ENCODE measurements at places on chromosomes 1 and 21.
A peak's percentile ranks its signal among the peaks of the same experiment; 100 is the strongest.

DNA sequence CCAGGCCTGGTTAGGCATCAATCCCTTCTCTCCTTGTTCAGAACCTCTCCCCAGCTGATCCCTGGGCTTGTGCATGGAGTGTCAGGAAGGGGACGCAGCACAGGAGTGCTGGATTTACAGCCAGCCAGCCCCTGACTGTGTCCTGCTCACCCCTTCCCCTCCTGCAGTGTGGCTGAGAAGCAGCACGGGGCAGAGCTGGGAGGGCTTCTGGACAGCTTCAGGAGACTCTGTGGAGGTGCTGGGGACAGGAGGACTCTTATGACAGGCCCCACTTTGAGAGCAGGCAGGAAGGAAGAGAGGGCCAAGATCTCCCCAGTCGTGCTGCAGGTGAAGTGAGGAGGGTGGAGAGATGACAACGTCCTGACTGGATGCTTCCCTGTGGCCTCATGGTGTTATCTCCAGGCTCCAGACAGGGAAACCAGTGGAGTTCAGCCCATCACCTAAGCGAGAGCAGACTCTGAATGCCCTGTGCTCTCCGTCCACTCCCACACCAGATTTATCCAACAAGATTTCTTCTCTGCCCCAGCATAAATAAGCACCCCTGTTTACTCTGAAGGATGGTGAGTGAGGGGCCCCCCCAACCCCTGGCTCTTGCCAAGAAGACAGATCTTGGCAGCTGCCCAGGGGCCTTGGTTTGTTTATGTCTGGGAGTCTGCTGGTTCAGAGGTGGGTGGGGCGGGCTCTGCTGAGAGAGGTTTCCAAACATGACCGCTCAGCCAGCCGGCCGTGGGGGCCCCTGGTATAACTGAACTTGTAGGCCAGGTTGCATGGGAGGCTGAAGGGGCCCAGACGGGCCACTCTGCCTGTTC, 21.3 kb downstream of the TMCC2 start:
- no peak for DNase-seq

GRCh38 chr1:224500796-224501195, 66.2 kb upstream of the WDR26 start:
- DNase-seq: no peak

- no peak for DNase-seq
These were observed 44.9 kb upstream of the NTPCR start for GRCh38 chr1:232905331-232906034.

- DNase-seq: no peak
These were observed 140.4 kb downstream of the COL24A1 start for GRCh38 chr1:86016076-86016759.

- DNase-seq: no peak
These were observed 20.4 kb upstream of the SLC2A1 start for GRCh38 chr1:42979036-42979430.

DNA sequence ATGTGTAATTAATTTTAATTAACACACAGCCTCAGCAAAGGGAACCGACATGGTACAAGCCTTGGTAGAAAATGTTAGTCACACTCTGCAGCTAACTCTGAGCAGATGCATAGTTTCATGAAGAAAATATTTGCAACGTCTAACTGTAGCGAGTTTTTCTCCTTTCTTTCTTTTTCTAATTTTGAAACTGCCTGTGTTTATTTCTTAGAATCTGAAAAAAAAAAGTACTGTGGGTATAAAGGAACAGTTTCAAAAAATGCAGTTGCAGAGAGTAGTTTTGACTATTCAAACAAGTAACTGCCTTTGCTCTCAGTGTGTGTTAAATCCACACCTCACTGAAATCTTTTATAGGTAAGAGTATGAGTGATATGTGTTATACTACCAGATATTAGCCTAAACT, 149.9 kb upstream of the C1orf105 start:
- no peak for DNase-seq

DNA sequence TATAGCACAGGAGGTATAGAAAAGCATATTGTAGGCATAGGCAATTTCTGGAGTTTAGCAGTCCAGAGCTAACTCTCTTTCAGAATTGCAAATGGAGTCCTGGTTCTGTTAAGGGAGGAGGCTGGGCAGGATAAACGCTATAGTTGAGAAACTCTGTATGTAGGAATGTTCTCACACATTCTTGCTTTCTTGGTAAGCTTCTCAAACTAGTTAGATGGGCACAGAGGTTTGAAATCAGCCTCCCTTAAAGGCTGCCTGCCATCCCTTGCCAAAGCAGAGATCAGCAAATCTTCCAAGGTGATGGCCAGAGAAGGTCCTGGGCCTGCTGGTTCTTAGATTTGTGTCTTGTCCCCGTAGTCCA, 42.9 kb upstream of the TADA1 start:
- DNase-seq: no peak

- DNase-seq: no peak
These were observed 220.1 kb upstream of the KCNK2 start for GRCh38 chr1:214862421-214862820.

DNA sequence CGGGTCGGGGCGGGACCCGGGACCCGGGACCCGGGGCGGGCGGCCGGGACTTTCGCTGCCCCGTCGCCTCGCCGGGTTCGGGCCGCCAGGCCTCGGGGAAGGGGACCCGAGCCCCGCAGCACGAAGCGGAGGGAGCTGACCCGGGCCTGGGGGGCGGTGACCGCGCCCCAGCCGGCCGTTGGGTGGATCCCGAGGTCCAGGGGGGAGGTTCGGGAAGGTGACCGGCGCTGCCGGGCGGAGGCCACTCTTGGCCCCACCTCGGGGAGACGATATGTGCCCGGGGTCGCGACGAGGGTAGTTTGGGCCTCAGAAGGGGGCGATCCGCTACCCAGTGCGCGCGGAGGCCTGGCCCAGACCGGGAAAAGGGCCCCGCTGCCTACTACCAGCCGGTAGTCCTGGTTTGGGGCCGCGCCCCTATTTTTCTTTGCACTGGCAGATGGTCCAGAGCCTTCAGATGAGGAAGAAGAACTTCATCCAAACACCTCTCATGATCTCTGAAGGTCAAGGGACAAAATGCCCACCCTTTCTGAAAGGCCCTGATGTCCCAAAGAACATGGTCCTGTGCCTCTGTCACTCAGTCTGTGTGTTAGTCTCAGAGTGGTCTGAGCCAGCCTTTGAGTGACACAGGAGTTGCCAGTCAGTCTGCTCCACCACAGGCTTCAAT, 766 bp downstream of the AGO4 start:
- peak; percentile 30 for DNase-seq

DNA sequence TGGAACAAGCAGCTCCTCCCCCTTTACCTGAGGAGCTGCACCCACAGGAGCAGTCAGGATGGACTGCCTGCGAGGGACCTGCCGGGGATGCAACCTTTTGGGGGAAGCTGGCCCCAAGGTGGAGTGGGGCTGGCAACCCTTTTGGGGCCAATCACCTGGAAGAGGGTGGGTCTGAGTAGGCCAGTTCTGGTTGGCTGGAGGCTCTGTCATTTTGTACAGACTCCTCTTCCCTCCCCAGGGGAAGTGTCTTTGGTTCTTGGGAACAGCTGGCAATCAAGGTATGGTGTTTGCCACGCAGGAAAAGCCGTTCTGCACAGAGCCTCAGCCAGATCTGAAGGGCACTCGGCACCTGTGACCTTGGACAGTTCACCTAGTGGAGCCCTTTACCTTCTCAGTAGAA, 280 bp upstream of the A3GALT2 start:
- DNase-seq: no peak

Measured in stimulated activated naive CD8-positive, alpha-beta T cell treated with anti-CD3 and anti-CD28 coated beads, Interleukin-15, Interleukin-2, amounts not matched to agents 100 U/mL and 50 U/mL, for 24 hours (primary cell).